Activated CD4-positive, alpha-beta memory T cell treated with anti-CD3 and anti-CD28 coated beads, Interleukin-2, amount 10 ng/mL, durations not matched to agents 7 days and 5 days (primary cell): ENCODE measurements at places on chromosomes 12 and 14. TPM values are rescaled to one million over a fixed set of nuclear protein-coding genes. Genes with fewer than 3 reads are reported as not detected.

DNA sequence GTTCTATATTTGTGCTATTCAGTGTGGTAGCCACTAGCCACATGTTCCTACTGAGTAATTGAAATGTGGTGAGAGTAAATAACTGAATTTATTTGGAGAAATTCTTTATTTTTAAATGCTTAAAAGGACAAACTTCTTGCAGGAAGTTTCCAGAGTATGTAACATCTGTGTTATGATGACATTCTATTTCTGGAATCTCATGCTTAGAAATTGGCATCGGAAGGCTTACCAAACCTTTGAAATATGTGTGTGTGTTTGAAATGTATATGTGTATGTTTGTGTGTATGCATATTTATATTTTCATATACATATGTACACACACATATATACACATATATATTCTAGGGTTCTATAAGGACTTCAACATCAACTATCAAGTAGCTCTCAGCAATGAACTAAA lies 12.4 kb upstream of the WSCD2 start:
- no peak overlapping the region for H3K4me3 ChIP-seq
- peaks cover 11% of the 10 kb centered on the region for H3K27me3 ChIP-seq
- H3K27ac ChIP-seq = no peak overlapping the region
- H3K36me3 ChIP-seq = no peaks in the 10 kb centered on the region
- H3K4me1 ChIP-seq = peaks cover 11% of the 10 kb centered on the region

DNA sequence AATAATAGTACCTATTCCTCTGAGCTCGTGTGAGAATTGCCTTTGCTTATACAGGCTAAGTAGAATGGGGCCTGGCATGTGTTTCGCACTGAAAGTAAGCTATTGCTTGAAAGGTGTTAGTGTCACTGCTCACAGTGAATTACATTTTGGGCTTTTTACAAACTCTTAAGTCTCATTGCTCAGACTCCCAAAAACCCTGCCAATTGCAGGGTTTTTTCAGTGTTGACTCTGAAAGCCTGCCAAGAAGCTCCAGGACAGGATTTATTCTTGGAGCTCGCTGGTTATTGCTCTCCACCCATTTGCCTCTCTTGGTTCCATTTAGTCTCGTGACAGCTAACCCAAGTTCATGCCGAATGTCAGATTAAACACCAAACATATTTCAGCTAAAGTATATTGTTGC lies 39.8 kb downstream of the NOPCHAP1 start:
- H3K27ac ChIP-seq = no peak overlapping the region
- H3K4me1 ChIP-seq = peaks cover 2% of the 10 kb centered on the region
- H3K36me3 ChIP-seq = peaks cover under 1% of the 10 kb centered on the region

The KRT73 gene
- not detected for total RNA-seq

The ITGA5 gene
- 102 TPM for total RNA-seq
